Activated T-helper 1 cell treated with Interleukin-2 at 50 U/mL for 16 hours (primary cell): ENCODE measurements at places on chromosomes 7 and 10.

DNA sequence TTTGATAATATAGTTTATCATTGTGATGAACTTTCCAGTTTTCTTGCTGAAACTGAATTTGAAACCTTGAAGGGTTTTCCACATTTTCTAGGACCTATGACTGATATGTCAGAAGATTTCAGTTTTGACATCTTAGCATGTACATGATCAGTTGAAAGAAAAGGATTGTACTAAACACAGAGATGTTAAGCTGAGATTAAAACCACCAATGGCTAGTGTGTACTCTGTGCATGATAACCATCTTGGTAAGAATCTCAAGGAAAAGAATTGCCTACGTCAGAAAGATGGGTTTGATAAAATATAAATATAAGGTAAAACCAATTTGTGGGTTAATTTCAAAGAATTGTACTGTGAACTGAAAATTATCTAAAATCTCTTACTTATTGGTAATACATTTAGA is 776.4 kb downstream of the GATA3 start:
- DNase-seq, result no peak

- no peak for DNase-seq
Observed at GRCh38 chr7:4040109-4040928, 641.8 kb upstream of the FOXK1 start.

DNA sequence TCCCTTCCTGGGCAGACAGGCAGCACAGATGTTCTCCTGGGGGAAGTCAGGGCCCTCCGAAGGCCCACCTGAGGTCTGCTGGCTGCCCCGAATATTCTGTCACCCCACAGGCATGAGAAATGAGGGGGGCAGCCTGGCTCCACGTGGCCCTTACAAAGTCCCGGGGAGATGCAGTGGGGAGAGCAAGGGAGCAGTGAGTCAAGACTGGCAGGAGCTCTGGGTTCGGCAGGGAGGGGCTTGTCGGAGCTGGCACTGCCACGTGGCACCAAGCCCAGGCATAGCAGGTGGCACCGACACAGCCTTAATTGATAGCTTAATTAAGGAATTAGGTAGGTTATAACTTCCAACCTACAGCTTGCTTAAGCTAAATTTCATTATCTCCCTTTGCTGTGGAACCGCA is 163.9 kb downstream of the USP6NL start:
- DNase-seq, result no peak

DNA sequence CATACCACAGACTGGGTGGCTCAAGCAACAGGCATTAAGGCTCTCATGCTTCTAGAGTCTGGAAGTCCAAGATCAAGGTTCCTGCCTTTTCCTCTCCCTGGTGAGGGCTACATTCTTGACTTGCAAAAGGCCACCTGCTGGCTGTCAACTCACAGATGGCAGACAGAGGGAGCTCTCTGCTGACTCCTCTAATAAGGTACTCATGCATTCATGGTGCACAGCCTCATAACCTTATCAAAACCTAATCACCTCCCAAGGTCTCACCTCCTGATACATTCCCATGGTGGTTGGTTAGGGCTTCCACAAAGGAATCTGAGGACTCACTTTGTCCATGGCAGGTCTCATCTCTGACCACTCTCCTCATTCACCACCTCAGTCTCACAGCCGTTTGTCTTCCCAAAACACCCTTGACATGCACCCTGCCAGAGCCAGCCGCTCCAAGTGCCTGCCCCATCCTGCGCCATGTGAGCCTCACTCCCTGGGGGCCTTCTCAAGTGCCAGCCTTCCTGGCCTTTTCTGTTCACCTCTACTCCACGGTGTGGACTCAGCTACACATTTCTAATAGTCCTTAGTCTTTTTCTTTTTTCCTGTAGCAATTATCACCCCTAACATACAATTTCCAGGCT is 400.3 kb upstream of the ADARB2 start:
- DNase-seq, result no peak

- no peak for DNase-seq
Observed at GRCh38 chr7:20307119-20307518, 23.6 kb upstream of the ITGB8 start.

- DNase-seq, result no peak
Observed at GRCh38 chr7:92729172-92729571, 107.2 kb downstream of the CDK6 start.

DNA sequence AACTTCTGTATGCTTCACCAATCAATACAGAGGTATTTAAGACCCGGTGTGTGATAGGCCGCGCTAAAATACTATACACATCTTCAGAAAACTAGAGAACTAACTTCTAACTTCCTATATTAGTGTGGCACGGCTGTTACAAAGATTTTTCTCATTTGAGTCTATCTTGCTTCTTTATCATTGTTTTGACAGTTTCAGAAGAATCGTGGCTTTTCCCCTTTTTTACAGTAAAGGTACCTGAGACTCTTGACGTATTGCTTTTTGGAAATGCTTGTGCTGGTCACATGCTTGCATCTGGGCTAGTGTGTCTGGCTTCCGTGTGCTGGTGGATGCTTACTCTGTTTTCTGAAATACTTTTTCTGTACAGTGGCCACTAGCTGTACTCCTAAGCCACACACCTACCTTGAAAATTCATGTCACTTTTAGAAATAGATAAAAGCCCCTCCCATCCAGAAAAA is 12.7 kb downstream of the IKZF1 start:
- DNase-seq, result no peak

- no peak for DNase-seq
Observed at GRCh38 chr7:30799206-30799975, 28.2 kb downstream of the MINDY4 start.

GRCh38 chr7:73625276-73625675 is 954 bp upstream of the MLXIPL start:
- no peak for DNase-seq

GRCh38 chr7:134165252-134165651 is 38.1 kb downstream of the LRGUK start:
- DNase-seq, result no peak

DNA sequence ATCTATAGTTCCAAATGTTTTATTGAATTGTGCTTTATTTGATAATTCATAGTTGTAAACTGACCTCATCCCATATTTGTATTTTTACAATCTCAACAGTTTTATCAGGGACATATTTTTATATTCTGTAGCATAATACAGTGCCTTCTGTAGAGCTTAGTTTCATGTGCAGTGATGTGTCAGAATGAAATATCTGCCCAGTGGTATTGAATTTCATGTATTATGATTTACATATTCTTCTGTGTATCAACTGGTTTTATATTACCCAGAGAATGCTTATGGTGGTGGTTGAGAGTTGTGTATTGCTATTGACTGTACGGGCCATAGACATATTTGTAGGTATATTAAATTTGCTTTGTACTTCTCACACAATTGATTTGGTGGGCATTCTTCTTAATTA is 89.9 kb downstream of the KAT6B start:
- DNase-seq, result no peak

- no peak for DNase-seq
Observed at GRCh38 chr10:74107391-74107790, 43.2 kb downstream of the AP3M1 start.

DNA sequence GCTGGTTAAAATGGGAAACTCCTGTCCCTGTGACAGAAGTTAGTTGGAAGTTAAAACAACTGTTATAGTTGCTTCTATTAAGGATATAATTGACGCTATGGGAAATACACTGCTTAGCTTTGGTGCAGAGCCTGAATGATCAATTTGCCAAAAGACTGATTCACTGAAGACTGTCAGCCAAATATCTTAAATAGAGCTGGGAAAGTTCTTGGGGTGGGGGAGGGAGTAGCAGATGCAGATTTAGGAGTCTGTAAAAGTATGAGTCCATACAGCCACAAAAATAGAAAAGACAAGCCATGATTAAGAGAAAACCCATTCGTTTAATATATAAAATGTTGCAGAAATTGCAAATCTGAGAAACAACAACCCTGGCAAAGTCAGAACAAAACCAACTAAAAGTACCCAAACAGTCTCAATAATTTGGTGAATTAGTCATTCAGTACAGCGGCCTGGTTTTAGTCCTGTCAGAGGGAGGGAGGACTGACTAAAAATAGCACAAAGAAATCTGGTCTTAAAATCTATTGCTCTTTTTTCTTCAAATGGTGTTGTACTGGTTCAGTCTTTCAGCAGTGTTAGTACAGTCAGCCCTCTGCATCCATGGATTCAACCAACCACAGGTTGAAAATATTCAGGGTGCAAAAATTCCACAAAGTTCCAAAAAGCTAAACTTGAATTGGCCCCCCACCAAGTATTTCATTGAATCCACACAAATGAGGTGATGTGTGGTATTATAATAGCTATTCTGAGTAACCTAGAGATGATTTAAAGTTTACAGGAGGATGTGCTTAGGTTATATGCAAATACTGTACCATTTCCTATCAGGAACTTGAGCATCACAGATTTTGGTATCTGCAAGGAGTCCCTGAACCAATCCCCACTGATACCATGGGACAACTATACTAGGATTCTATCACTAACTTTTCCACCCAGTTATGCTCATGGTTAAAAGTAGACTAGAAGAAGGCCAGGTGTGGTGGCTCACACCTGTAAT is 30.0 kb downstream of the STK17A start:
- DNase-seq, result no peak

GRCh38 chr10:98378722-98379121 is 36.3 kb downstream of the PYROXD2 start:
- DNase-seq, result no peak

GRCh38 chr10:96910488-96911395 is 78.6 kb downstream of the LCOR start:
- DNase-seq, result no peak

DNA sequence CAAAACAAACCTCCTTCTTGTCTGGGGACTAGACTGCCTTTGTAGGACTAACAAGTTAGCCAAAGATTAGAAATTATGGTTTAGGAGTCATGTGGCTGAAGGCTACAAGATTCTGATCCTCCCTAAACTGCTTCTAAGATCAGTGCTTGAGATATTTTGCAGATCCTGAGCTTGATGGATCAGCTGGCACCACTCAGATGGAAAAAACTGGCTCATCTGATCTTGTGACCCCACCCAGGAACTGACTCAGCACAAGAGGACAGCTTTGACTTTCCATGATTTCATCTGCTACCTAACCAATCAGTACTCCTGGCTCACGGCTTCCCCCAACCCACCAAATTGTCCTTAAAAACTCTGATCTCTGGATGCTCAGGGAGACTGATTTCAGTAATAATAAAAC is 271.5 kb upstream of the TAC1 start:
- DNase-seq, result no peak

GRCh38 chr7:138768241-138768640 is 29.6 kb upstream of the TMEM213 start:
- no peak for DNase-seq

DNA sequence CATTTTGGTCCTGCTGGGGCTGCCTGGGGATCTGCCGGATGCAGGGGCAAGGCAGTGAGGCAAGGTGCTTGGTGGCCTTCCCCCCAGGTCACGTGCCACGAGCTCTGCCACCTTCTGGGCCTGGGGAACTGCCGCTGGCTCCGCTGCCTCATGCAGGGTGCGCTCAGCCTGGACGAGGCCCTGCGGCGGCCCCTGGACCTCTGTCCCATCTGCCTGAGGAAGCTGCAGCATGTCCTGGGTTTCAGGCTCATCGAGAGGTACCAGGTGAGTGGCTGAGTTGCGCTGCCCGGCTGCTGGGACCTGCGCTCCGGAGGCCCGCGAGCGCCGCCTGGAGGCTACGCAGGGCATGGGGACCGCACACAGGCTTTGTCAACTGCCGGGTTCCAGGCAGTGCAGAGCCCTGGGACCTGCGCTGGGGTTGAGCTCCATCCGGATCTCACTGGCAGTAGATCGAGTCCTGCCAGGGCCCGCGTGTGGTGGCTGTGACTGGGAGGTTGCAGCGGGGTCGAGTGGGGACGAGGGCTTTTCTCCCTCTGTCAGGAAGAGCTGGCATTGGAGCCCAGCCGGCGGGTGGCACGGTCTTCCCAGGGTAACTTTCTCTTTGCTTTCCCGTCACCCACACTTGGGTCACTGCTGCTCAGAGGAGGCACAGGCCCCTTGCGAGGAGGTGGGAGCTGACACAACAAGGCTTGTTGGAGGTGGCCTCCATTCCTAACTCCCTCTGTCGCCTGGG is 21.7 kb downstream of the AMZ1 start:
- DNase-seq, result peak; percentile 66

GRCh38 chr7:157278791-157279724 is 57.7 kb upstream of the DNAJB6 start:
- no peak for DNase-seq

- no peak for DNase-seq
Observed at GRCh38 chr10:88390041-88390440, 193.1 kb downstream of the RNLS start.

GRCh38 chr7:45296748-45297147 is 139.2 kb downstream of the RAMP3 start:
- DNase-seq, result no peak

GRCh38 chr10:73855413-73855812 is 18.9 kb downstream of the CAMK2G start:
- DNase-seq, result no peak

DNA sequence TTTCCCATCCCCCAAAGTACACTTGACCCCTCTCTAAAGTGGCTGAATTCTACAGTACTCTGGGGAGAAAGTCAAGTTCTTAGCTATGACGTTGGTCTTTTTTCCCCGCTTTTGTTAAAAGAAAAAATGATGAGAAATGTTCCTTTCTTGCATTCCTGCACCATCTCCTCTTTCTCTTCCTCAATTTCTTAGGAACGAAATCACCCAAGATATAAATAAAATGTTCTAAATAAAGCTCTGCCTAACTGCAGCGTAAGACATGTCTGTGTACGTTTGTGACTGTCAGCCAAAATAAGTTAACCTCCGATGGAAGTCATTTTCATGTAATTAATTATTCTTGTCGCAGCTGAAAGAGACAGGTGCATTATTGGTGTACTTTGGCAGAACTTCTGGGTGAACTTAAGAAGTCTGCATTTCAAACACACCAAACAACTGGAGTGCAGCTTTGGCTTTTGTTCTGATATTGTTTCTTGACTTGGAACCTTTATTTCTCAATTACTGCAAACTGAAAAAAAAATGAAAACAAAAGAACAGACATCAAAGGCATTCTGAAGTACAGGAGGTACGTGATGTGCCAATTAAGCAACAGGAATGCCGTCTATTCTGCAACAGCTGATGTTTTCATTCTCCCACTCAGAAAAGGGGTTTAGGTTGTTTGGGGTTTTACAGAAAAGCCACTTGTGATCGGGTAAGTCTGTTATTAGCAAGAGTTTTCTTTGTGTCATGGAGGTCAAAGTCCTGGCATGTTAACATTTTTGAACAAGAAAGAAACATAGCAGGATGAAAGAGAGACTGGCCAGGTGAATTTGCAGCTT is 82.4 kb upstream of the SDK1 start:
- no peak for DNase-seq

- no peak for DNase-seq
Observed at GRCh38 chr7:23213755-23214154, 31.9 kb downstream of the NUP42 start.

- DNase-seq, result no peak
Observed at GRCh38 chr7:84108119-84108518, 86.5 kb downstream of the SEMA3A start.

GRCh38 chr7:41336981-41337380 is 365.9 kb downstream of the INHBA start:
- DNase-seq, result no peak
